ENCODE measurements at places on chromosomes 3 and 15.

GRCh38 chr3:16148783-16149182 lies 25.7 kb upstream of the GALNT15 start:
- no peak for DNase-seq

GRCh38 chr3:189108735-189109134 lies 63.0 kb upstream of the TPRG1 start:
- DNase-seq, result no peak

GRCh38 chr3:171948674-171949073 lies 90.7 kb upstream of the FNDC3B start:
- no peak for DNase-seq

DNA sequence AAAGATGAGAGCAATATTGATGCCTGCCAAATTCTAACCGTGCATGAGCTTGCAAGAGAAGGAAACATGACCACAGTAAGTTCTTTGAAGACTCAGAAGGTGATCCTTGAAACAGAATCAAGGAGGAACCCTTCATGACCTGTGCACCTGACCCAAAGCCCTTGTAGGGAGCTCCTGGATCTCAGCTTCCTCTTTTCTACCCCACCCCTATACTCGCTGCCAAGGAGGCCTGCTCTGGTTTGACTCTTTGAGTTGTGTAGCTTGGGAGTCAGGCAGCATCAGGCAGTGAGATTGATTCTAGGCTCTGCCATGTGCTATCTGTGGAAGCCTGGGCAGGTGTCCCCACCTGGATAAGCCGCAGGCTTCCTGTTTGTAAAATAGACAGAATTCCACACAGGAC lies 10.6 kb downstream of the TTC21A start:
- no peak for DNase-seq

DNA sequence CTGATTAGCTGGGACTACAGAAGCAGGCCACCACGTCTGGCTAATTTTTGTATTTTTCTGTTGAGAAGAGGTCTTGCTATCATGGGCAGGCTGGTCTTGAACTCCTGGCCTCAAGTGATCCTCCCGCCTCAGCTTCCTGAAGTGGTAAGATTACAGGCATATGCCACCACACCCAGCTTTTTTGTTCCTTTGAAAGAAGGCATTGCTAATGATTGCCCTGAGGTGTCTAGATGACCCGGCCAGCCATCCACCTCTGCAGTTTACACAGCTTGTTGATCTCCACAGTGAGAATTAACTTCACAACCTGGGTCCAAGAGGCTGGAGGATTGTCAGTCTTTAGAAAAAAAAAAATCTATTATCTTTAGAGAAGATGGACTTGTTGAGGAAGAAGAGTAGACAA lies 58.7 kb downstream of the SMAD3 start:
- DNase-seq, result no peak

GRCh38 chr15:45665261-45665660 lies 30.4 kb downstream of the SQOR start:
- DNase-seq, result no peak

- DNase-seq, result no peak
These were observed 228.8 kb upstream of the PEX5L start for GRCh38 chr3:180265551-180265950.

DNA sequence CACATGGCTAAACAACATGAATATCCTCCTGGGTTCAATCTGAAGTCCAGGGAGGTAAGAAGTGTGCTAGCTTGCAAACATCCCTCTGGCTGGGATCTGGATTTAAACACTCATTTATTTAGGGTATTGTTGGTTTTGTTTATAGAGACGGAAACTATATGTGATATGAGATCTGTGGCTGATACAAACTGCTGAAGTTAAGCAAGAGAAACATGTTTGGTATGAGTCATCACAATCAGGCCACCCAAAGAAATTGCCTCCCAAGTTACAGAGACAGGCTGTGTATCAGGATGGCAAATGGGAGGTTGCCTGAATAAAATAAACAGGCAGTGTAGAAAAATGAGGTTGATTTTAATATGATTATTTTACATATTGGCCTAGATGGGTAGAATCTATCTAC lies 562.1 kb downstream of the IGSF11 start:
- DNase-seq, result no peak

DNA sequence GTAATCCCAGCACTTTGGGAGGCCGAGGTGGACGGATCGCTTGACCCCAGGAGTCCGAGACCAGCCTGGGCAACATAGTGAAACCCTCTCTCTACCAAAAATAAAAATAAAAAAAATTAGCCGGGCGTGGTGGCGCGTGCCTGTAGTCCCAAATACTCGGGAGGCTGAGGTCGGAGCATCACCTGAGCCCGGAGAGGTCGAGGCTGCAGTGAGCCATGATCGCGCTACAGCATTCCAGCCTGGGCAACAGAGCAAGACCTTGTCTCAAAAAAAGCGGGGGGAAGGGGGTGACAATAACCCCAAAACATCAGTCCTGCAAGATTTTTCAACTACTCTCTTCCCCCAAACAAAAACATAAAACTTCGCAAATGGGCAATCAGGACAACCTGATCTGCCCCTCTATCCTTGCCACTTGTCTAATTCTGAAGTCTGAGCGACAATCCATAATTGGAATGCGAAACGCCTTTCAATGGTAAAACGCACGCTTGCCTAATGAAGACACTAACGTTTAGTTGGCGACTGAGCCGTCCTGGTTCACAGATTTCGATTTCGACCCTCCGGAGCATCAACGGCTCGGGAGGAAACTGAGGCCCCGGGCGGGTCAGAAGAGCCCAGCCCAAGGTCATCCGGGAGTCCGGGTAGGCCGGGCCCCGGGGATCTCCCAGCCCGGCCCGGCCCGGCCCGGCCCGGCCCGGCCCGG lies 868 bp downstream of the BTBD1 start:
- no peak for DNase-seq

- DNase-seq, result no peak
These were observed 266.8 kb upstream of the NECTIN3 start for GRCh38 chr3:110804856-110805255.

DNA sequence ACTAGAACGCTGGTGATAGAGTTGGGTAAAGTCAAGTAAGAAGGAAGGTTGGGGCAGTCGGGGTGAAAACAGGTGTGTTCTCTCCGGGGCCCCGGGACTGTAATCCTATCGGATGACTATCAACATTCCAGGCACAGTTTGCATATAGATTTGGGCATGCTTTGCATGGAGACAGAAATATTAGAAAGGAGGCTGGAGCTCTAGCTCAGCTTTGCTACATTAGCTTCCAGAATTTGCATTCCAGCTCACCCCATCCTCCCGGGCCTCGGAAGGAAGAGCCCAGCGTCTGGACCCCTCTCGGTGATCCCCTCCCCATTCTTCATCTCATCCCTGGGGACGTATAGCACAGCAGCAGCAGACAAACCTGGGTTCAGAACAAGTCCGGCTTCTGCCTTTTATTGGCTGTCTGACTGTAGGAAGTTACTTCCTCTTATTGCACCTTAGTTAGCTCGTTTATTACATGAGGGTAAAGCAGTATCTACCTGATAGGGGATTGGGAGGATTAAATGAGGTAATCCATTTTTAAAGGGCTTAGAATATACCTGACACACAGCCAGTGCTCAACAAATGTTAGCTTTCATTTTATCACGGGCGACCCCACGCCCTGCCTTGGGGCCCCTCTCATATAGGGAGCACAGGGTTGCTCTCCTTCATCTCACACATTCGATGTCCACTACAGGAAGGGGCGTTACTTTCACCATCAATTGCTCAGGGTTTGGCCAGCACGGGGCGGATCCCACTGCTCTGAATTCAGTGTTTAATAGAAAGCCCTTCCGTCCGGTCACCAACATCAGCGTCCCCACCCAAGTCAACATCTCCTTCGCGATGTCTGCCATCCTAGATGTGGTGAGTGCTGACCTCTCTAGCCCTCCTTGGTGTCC lies 3.2 kb downstream of the HTR3E start:
- DNase-seq, result peak; percentile 98

DNA sequence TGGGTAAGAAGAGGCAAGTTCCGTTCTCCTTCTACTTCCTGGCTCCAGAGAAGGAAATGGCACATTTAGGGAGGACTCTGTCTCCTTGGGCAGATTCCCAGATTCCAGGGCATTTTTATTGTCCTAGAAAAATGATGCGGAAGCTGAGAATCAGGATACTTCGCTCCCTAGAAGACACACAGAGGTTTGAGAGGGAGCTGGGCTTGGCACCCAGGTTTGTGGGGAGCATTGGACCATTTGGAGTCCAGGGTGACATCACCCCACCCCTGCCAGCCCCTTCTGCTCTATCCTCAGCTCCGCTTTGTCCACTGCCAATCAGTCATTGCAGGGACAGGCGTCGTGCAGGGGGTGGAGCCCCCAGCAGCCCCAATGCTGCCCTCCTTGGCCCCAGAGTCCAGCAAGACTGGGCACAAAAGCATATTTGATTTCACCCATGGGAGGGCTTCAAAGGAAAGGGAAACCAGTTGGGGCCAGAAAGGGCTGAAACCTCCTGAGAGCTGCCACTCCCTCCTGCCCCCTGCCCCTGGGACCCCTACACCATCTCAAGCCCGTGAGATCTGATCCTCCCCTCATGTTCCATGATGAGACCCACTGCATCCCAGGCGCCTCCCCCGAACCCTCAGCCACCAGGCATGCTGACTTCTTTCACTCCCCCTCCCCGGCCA lies 129.8 kb upstream of the MEF2A start:
- no peak for DNase-seq

DNA sequence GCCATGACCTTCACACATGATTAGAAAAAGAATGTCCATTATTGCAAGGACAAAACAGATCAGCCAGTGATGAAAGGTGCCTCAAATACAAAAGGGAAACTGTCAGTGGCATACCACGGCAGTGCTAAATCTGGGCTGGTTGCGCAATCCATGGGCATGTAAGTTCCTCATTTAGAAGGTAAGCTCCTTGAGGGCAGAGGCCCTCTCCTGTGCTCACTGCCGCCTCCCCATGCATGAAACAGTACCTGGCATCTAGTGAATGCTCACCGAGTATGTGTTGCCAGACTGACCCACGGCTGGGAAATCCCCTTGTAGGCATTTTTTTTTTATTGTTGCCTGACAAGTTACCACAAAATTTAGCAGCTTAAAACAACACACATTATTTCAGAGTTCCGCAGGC lies 312.1 kb upstream of the CHRM5 start:
- DNase-seq, result no peak

GRCh38 chr3:114770874-114771273 lies 376.2 kb downstream of the ZBTB20 start:
- no peak for DNase-seq

DNA sequence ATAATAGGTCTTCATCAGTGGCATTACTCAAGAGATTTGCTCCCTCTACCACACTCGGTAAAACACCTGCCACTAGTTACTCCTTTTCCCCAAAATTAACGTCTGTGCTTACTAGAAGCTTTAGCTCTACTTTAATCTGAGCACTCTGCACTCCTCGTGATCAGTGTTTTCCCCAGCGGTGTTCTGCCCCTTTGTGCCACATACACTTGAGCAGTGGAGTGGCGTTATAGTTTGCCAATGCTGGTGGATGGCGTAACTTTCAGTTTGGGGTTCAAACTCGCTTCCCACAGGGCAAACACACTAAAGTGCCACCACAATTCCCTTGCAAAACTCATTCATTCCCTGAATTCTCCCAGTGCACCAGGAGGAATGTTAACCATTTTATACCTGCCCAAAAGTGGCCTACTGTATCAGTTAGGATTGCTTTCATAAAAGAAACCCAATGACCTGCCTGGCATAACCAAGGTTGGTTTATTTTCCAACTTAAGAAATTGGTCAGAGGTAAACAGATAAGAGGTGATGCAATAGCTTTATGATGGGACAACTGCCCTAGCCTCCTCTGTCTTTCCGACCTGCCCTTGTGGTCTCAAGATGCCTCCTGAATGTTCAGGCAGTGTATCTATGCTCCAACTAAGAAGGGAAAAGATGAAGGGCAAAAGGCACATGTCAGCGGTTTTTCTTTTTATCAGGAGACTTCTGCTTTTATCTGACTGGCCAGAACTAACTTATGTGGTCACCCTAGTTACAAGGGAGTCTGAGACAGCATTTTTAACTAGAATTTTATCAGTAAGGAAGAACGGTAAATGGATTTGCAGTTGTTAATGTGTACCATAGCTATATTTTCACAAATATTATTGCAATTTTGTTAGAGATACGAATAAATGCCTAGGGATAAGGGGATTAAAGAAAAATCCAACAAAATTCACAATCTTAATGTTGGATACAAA lies 83.9 kb downstream of the FSIP1 start:
- no peak for DNase-seq

DNA sequence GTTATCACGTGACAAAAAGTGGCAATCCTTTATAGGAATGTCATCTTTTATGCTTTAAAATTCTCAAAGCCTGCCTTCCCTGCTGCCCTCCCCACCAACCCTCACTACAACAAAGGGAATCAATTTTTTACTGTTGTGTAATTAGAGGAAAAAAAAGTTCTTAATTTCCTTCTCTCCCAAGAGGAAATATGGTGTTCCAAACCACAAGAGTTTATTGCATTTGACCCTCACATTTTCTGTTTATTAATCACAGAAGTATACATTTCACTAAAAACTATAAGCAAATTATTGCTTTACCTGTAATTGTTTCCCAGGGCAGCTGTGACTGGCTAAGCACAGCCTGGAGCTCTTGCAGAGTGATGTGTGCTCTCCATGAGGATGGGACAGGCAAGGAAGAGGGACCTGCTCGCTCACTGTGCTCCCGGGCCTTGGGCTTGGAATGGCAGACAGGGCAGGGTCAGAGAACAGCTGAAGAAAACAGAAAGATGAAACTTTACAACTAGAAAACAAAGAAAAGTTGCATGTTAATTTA lies 31.3 kb upstream of the ATP10A start:
- DNase-seq, result no peak

DNA sequence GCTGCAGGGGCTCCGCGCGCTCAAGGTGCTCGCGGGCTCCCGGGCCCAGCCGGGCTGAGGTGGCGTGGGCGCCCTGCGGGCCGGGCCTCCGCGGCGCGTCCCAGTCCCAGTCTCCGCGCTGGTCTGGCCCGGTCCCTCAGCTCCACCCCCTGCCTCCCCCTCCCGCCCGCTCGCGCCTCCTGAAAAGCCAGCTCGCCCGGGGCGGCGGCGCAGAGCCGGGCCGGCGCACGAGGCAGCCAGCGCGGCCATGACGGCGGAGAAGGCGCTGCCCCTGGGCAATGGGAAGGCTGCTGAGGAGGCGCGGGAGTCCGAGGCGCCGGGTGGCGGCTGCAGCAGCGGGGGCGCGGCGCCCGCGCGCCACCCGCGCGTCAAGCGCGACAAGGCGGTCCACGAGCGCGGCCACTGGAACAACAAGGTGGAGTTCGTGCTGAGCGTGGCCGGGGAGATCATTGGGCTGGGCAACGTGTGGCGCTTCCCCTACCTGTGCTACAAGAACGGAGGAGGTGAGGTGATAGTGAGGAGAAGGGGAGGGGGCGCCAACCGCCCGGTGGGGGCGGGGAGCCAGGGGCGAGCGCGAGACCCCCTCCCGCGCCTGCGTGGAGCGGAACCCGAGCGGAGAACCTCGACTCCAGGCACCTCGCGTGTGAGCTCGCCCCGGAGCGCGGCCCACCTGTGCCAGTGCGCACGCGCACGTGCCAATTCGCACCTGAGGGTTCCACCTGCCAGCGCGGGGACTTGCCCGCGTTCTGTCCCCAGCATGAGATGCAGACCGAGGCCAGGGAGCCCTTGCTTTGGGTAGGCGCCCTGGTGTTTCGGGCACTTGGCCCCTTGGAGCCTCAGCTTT lies at the start of gene SLC6A11:
Gene SLC6A11 (plus strand): TSS at position 210 of the 844 bp plus-strand sequence. CDS start 38 bp downstream, at position 248.
- peak; percentile 5 for DNase-seq

- no peak for DNase-seq
These were observed 1.5 kb downstream of the C2CD4A start for GRCh38 chr15:62068071-62068809.
